ENCODE measurements at places on chromosomes 7 and 10.

- no peak for DNase-seq
Measured at GRCh38 chr10:124689911-124690498, 54.2 kb downstream of the FAM53B start.

GRCh38 chr7:143811-144453, 48.4 kb upstream of the FAM20C start:
- no peak for DNase-seq

- no peak for DNase-seq
Measured at GRCh38 chr10:103042129-103042528, 124.0 kb downstream of the CNNM2 start.

DNA sequence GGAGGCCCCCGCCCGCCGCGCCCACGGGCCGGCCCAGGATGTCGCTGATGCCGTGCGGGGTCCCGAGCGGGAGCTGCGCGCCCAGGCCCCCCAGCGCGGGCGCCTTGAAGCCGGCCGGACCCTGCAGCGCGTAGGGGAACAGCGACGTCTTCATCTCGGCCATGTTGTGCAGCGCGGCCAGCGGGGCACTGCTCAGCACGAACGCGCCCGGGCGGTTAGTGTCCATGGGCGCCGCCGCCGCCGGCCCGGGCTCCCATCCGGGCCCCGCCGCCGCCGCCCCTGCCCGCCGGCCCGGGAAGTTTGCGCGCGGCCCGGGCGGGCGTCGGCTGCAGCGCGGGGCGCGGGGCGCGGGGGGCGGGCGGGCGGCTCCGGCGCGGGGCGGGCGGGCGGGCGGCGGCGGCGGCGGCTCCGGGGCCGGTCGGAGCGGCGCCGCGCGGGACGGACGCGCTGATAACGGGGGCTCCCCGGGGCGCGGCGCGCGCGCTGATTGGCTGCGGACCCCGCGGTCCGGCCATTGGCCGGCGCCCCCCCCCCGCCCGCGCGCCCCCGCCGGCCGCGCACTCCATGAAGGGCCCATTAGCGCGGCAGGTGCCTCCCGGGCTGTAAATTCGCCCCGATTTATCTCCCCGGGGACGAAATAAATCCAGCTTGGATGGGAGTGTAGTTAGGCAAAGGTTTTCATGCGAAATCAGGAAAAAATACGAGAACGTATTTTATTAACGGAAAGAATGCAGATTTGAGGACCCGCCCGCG, at the start of gene NKX6-2:
NKX6-2 (minus strand) TSS at position 425 of the 753 bp plus-strand sequence; CDS start at position 226, 199 bp downstream.
- DNase-seq = no peak

GRCh38 chr10:96830511-96831199, 1.4 kb upstream of the LCOR start:
- DNase-seq = peak; percentile 65

DNA sequence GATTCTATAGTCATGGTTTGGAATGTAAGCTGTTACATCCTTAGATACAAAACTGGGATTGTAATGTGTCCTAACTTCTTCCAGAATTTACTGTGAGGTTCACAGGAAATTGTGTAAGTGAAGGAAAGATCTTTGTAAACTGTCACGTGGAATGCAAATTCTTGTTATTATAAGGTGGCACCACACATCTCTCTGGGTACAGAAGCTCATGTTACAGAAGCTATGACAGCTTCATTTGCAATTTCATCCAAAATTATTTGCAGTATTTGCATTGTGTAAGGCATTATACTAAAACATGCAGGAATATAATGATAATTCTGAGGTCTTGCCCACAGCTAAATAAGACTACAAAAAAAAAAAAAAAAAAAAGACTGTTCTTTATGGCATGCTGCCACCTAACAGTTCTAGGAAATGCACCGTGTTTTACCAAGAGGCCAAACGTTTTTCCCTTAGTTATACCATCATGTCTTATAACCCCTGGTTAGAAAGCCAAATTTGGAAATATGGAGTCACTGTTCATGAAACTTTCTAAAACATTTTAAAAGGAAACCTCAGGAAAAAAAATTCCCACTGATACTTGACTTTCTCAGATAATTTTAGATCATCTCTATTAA, 17.6 kb downstream of the MINDY3 start:
- peak; percentile 14 for DNase-seq

GRCh38 chr7:3371601-3372000, 70.5 kb downstream of the SDK1 start:
- DNase-seq = peak; percentile 11

DNA sequence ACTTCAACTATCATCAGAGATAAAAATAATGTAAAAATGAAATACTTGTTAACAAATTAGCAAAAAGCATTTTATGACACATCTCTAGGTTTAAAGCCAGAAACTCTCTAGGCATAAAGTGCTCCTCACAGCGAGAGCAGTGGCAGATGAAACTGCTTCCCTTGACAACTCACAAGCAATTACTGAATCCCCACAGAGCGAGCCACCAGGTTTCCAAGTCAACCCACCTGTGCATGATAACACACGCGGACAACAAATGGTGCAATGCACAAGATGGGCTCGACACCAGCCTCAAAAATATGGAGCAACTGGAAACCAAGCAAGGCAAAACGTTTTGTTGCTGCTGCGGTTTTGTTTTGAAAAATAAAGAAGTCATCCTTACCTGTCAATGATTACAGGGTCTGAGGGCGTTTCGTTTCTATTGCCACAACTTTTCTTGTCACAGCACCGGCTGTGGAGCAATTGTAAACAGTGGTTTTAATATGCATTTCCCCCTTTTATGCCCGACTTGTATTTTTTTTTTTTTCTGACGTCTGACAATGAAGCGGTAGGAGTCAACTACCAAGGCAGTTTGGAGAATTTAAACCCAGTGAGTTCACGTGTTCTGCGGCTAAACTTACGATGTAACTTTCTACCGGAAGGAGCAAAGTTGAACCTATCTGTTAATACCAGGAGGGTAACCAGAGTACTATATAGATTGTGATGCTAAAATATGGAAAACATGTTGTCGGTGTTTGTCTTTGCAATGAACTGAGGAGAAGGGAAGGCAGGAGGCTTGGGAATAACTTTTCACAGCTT, 7.0 kb downstream of the EBF3 start:
- DNase-seq = no peak

- DNase-seq = no peak
Measured at GRCh38 chr7:158328376-158329013, 259.1 kb downstream of the PTPRN2 start.

GRCh38 chr7:100649826-100650565, 6.3 kb downstream of the ACTL6B start:
- no peak for DNase-seq

GRCh38 chr7:2965301-2965700, 78.4 kb downstream of the CARD11 start:
- no peak for DNase-seq

DNA sequence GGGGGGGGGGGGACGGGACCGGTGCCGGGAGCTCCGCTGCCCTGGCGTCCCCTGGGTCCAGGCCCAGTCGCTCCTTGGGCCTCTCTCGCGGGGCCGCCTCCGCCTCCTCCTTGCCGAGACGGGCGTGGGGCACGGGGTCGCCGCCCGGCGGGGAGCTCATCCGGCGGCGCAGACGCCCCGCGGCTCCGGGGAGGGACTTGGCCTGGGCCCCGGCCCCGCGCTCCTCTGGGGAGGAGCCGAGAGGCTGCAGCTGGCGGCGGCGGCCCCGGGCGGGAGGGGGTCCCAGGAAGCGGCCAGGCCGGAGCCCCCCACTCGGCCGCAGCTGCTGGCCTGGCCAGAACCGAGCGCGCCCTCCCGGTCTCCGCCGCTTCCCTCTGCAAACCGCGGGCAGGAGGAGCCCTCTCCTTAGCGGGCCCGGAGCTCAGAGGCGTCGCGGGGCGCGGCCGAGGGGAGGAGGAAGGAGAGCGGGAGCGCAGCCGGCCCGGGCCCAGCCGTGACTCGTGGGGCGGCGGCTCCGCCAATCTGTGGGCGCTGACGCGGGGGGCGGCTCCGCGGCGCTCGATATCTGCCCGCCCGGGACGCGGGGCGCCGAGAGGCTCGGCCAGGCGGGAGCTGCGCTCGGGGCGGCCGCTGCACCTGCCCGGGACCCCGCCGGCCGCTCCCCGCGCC, at the start of gene FAM20C:
FAM20C (plus strand) TSS at position 591 of the 669 bp plus-strand sequence. CDS start 629 bp downstream, outside the sequence.
- peak; percentile 80 for DNase-seq

- no peak for DNase-seq
Measured at GRCh38 chr10:655184-655583, 34.3 kb downstream of the DIP2C start.

DNA sequence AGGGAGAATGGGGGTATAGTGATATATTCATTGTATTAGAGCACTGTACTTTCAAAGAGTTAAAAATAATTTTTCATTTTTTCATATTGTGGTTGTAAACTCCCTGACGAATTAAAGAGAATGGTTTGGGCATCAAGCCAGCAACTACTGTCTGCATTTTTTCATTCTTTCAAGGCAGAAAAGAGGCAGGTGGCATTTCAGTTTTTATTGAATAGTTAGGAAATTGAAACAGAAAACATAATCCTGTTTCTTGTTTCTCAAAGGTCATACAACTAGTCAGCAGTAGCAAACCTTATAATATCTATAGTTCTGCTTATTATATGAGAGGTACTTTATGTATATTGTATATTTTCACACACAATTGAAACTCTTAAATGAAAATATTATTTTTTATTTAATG, 303.9 kb upstream of the KCND2 start:
- DNase-seq = peak; percentile 51

- no peak for DNase-seq
Measured at GRCh38 chr7:15813448-15813847, 127.0 kb upstream of the MEOX2 start.

Measured in fibroblast of skin of scalp (primary cell).